ENCODE measurements at places on chromosomes 3 and 15.

- no peak for DNase-seq
Observed at GRCh38 chr15:39622660-39623516, 42.0 kb downstream of the THBS1 start.

- DNase-seq, result no peak
Observed at GRCh38 chr15:62515696-62516395, 350.8 kb upstream of the C2CD4B start.

- DNase-seq, result no peak
Observed at GRCh38 chr15:40925863-40926658, 3.1 kb upstream of the DLL4 start.

DNA sequence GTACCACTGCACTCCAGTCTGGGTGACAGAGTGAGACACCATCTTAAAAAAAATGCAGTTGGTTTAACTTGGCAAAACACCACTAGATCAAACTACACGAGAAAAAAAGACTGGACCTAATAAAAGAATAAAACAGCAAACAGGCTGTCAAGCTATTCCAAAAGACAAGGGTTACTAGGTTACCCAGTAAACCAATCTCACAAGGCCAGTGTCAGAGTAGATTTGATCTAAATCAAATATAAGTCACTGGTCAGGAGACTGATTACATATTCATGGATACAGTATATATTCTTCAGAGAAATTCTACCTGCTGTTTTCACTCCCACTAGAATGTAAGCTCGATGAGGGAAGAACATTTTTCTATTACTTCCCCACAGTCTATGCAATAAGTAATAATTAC, 2.5 kb upstream of the GANC start:
- no peak for DNase-seq

DNA sequence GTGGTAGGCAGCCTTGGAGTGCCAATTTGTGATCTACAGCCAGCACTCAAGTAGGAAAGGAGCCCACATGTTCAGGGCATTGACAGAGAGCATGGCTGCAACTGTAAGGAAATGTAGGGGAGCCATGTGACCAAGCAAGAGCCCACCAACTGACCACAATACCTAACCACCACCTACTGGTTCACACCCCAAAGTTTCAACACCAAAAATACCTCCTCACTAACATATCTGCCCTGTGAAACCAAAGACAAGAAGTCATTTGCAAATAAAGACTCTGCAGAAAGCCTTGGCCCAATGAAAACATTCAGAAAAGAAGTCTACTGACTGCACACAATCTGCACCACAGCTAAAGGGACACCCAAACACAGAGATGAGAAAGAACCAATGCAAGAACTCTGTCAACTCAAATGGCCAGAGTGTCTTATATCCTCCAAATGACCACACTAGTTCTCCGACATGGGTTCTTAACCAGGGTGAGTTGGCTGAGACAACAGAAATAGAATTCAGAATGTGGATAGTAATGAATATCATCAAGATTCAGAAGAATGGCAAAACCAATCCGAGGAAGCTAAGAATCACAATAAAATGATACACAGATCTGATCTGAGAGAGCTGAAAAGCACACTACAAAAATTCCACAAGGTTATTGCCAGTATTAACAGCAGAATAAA, 40.6 kb downstream of the SLC9C1 start:
- DNase-seq, result no peak

GRCh38 chr3:183634707-183635106, 716 bp upstream of the KLHL24 start:
- DNase-seq, result no peak

GRCh38 chr3:54146506-54147239, 24.3 kb downstream of the CACNA2D3 start:
- peak; percentile 24 for DNase-seq

GRCh38 chr15:88144921-88145653, 111.5 kb downstream of the NTRK3 start:
- no peak for DNase-seq

DNA sequence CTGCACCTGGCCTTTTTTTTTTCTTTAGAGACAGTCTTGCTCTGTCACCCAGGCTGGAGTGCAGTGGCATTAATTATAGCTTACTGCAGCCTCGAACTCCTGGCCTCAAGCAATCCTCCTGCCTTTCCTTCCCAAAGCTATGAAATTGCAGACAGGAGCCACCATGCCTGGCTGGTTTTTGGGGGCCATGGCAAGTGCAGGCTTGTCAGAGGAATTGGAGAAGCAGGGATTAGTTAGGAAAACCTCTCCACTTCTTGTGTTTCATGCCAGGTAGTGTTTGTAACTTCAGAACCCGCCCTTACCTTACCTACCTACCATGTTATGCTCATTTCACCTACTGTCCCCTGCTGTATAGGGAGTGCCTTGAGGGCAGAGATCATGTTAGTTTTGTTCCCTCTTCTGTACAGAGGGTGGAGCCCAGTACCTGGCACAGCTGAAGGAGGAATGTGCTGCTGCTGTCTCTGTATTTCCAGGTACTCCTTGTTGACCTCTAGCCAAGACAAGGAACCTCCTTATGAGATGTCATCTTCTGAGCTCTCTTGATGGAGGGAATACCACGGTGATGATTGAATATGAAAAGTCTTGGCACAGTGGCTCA, 43.8 kb downstream of the TRAK1 start:
- DNase-seq, result no peak

- no peak for DNase-seq
Observed at GRCh38 chr3:14169871-14170270, 8.5 kb downstream of the XPC start.

DNA sequence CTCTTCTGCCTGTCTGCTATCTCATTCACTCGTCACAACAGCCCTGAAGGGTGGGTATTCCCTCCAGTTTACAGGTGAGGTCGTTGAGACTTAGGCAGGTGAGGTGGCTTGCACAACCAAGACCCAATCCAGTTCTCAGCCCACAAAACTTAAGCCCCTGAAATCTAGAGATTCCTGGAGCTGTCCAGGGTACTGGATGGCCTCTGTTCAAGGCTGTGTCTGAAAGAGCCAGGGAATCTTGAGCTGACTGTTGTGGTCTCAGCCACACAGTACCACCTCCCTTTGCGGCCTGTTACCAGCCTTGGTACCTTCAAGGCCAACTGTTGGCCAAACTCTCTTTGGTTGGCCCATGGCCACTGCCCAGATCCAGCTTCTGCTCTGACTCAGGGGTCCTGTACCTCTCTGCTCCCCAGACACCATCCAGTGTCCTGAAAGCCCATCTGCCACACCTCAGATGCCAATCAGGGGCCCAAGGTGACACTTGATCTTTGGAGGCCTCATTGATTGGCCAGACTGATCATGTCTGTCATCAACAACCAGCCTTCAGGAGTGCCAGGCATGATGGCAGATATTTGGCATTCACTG, 10.9 kb upstream of the FAM107A start:
- peak; percentile 54 for DNase-seq

GRCh38 chr3:23915537-23916108, 1.2 kb downstream of the NKIRAS1 start:
- no peak for DNase-seq

DNA sequence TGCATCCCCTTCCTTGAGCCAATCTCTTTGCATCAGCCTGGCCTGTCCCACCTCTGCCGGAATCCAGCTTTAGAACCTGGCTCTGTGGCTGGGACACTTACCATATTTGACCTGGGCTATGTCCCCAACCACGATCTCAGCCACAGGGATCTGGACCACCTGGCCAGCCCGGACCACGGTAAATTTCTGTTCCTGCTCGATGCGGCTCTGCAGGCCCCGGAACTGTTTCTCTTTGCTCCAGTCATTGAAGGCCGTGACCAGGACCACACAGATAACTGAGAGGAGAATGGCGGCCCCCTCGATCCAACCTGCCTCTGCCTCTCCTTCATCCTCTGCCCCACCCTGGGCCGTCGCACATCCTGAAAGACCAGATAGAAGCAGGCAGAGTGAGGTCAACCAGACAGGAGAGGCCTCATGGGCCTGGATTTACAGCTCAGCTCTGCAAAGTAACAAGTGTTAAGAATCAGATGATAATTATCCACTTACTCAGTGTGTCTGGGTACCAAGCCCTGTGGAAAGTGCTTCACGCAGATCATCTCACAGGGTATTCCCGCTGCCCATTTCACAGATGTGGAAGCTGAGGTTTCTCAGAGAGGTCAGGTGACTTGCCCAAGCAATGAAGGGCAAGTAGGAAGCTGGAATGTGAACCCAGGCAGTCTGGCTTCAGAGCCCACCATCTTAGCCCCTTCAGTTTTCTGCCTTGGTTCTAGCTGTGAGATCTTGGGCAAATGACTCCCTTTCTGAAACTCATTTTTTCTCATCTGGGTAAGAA, 81.3 kb upstream of the SEC13 start:
- DNase-seq, result no peak

- DNase-seq, result no peak
Observed at GRCh38 chr15:45635191-45635638, 386 bp downstream of the SQOR start.

GRCh38 chr15:29090617-29091466, 178.8 kb downstream of the NSMCE3 start:
- DNase-seq, result peak; percentile 29

DNA sequence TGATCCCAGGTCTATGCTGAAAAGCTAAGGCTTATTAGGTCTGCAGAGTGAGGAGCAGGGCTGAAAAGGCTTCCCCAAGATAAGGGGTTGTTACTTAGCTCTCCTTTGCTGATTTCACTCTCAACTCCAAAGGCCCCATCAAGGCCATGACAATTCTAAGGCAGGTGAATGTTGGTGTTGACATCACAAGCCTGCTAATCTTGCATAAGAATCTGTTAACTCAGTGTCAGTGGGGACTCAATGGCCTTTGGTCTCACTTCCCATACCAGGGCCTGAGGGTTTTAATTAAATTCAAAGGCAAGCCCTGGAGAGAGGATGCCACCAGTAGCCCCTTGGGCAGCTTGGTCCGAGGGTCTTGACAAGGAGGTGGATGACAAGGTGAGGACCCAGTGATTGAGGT, 9.4 kb upstream of the ALAS1 start:
- no peak for DNase-seq

GRCh38 chr3:36796881-36797280, 32.5 kb upstream of the DCLK3 start:
- DNase-seq, result no peak

- no peak for DNase-seq
Observed at GRCh38 chr3:5576277-5577011, 388.9 kb downstream of the EDEM1 start.

DNA sequence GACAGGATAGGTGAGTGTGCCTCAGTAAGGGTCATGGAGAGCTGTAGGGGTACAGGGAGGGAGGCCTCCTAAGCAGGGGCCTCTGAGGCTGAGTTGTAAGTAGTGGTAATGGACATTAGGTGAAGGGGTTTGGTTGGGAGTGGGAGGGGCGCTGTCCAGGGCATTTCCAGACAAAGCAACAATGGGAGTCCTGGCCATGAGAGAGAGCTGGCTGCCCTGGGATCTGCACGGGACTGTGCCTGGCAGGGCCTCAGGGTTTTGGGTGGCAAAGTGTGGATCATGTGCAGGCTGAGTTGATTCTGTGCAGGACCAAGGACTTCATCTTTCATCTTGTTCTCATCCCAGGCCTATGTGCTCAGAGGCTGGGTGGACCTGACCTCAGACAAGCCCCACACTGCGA, 4.6 kb downstream of the TTC21A start:
- no peak for DNase-seq

- DNase-seq, result no peak
Observed at GRCh38 chr3:47410801-47411646, 30.2 kb downstream of the PTPN23 start.

DNA sequence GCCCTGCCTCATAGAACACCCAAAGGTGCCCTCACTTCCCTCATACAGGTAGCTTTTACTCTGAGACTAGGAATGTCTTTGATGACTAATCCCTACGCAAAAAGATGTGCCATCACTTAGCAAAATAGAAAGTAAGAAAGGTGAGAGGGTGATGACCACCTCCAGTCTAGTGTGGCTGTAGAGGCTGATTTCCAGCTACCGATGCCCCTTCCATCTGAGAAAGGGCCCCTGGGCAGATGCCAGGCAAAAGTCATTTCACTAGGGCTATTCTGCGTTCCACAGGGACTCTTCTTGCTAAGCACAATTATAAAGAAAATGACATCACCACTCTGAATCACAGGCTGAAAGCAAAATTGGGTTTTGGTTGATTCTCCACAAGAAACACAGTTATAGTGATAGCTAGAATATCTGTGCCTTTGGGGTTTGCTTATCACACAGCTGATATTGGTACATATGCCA, 77.4 kb downstream of the RBPMS2 start:
- DNase-seq, result no peak

DNA sequence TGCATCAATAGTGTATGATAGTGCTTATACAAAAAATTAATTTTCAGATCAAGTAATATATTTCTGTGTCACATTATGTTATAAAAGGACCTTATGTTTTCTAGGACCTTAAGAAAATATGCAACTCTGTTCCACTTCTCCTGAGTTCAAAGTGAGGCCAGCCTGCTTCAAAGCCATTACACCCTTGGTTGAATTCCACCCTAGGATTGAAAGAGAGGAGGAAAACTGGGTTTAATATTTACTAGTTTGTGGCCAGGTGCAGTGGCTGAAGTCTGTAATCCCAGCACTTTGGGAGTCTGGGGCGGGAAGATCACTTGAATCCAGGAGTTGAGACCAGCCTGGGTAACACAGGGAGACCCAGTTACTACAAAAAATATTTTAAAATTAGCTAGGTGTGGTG, 32.9 kb upstream of the NR1I2 start:
- no peak for DNase-seq

DNA sequence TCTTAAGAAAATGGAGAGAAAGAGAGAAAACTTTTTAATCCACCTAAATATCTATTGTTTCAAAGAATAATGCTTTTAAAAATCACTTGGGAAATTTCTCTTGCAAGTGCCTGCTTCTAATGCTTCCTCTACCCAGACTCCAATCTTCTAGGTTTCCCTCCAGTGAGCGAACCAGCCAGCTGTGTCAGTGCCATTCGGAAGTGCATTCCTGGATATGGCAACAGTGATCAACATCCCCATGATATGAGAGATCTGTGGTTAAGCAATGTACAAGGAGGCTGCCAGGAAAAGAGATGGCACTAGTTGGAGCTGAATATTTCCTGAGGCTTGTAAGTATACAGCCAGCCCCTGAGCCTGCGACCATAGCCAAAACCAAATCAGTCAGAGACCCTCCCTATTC, 53.3 kb upstream of the KCNMB2 start:
- DNase-seq, result no peak

DNA sequence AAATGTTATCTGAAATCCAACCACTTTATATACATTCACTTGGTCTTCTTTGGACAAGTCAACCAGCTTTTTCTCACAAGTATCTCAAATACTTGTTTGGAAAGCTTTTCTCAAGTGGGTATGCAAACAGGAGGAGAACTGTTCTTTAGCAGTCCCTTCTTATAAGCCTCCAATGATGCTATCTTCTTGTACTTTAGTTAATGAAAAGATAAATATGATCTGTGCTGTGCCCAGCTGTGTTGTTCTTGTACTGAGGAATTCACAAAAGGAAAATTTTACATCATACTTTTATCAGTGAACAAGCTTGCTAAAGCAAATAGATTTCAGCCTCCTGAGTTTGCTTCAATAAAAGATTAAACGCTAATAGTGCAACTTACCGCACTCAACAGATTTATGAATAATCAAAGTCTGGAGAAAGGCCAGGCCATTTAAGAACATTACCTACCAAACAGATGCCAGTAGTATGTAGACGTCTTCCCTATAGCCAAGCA, 395.2 kb downstream of the MECOM start:
- no peak for DNase-seq

Data from HTR-8/SVneo (cell line).